WTC11 (cell line): ENCODE measurements at places on chromosomes 2 and 18.

DNA sequence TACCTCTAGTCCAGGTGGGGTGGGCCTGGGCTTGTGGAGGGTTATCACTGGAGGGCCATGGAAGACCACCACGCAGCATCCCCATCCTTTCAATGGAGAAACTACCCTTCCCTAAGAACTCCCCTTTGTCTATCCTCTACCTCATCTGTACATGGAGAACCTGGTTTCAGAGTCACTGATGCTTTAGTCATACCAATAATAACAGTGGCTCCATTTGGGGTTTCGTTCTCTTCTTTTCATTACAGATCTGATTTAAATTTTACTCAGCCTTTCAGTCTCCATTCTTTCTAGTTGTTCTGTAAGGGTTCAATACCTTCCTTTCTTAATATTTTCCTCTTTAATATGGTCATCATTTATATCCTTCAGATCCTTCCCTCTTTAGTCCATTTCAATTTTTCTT is 54.6 kb upstream of the ZFP36L2 start:
- no peak for DNase-seq

GRCh38 chr2:61436092-61436491 is 34.8 kb downstream of the USP34 start:
- no peak for DNase-seq

GRCh38 chr2:100214265-100214971 is 72.0 kb upstream of the AFF3 start:
- DNase-seq = no peak

DNA sequence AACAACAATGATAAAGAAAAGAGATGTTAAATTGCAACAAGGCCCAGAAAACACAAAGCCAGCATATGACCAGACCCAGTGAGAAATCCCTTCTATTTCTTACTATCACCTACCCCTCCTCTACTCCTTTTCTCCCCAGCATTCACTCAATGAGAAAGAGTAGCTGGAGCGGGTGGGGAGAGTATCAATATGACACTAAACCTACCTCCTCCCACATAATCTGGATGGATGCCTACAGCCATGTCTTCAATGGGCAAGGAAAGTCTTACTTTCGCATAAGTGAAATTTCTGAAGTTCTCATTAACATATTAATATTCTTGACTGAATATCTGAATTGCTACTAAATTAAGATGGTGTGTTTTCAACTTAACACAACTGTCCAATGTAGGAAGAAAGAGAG is 78.2 kb downstream of the AFF3 start:
- no peak for DNase-seq

- DNase-seq = no peak
These were observed 242.6 kb upstream of the NT5C1B start for GRCh38 chr2:18831916-18832510.

GRCh38 chr2:79717364-79718007 is 204.6 kb downstream of the CTNNA2 start:
- DNase-seq = peak; percentile 16

DNA sequence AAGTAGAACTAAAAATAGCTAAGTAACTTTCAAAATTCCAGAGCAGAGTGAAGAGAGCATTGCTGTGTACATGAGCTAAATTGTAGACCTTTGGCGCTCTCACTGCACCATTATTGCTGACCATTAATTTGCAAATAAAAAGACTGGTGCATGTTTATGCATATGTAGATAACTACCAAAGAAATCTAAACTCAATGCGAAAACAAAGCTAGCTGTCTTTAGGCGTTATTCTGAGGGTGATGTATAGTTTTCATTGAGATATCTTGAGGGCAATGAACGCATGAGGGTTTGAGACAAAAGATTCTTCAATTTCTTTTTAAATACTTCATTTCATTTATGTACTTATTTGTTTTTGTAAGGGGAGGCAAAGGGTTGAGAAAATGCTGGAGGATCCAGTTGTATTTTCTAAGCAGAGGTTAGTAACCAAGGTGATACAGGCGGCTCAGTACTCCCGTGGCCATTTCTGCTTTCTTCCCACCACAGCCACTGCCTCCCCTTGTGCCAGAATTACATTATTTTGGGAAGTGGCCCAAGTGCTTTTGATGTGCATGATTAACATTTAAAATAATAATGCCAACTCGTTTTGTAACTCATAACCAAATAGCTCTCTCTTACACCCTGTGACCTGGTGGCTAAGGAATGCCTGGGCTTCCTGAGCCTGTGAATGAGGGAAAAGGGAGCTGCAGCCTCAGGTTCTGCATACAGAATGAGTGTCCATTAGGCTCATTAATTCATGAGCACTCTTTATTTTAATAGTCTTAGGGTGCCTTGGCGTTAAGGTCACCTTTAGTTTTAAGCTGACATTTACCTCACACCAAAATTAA is 797.8 kb upstream of the GYPC start:
- no peak for DNase-seq

GRCh38 chr2:40131081-40131704 is 320.7 kb downstream of the SLC8A1 start:
- DNase-seq = no peak
